Vagina (tissue), 2 donors: ENCODE measurements at places on chromosomes 6 and 20.
A peak's percentile ranks its signal among the peaks of the same experiment; 100 is the strongest.

DNA sequence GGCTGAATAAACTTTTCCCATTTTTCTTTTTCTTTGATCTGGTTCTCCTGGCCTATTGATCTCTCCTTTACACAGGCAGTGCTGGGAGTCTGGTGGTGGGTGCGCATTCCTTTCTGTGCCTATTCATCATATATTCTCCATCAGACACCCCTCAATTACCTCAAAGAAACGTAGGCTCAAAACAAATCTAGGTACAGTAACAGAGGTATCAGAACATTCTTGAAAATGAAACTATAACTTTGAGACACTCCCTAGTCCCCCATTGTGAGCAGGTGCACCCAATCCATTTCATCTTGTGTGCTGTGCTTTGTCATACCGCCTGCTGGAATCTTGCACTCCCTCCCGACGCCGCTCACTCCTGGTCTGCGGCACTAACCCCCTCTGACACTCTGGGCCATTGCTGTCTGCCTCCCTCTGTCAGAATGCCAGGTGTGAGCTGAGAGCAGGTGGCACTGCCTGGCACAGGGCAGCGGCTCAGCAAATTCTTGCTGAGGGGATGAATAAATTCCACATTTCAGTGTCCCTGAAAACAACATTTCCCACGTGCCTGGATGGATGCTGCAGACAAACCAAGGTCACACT, 303.4 kb upstream of the EXOC2 start:
- DNase-seq: no peak

DNA sequence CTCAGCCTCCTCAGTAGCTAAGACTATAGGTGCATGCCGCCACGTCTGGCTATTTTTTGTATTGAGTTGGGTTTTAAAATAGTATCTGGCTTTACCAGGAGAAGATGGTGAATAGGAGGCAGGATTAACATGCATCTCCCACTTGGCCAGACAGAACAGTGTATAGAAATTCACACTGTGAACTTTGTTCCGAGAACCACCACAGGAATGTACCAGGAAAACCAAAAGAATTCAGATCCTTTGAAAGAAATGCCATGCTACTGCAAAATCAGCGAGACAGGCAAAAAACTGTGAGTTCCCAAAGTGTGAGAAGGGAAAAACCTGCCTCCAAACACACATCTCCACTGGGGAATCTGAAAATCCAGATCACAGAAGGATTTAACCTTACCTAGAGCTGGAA, 327.6 kb downstream of the NKAIN2 start:
- DNase-seq: no peak

- no peak for DNase-seq
Observed at GRCh38 chr6:145245119-145245518, 490.2 kb downstream of the EPM2A start.

DNA sequence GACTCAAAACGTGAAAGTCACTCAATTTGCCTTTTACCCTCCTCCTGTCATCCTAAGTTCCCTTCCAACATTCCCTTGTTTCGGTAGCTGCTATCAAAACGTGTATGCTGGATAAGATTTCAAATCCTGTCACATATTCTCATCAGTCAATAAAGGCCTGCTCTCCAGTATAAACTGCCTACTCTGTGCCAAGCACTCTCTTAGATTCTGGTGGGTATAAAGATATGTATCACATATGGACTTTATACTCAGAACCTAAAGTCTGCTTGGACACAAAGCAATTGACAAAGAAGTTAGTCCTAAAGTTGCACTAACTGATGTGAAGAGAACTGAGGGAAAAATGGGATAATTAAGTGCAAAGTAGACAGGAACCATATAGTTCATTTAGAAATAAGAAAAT, 476.6 kb upstream of the MARCKS start:
- DNase-seq: no peak

DNA sequence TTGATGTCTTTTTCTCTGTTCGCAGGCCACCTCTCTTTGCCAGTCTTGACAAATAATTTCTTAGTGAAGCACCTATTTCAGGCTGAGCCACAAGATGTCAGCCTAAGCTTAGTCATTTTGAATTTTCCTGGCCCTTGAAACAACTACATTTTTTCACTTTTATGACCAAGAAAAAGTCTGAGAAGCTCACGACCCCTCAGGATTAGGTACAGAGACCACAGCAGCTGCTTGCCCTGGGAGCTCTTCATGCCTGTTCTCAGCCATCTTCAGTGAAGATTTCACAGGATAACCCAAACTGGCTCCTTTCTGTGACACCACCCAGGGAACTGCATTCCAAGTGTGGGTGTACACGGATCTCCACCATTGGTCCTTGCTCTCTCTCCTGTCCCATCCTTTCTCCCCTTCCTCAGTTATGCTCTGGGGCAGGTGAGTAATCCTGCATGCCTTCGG, 38.4 kb upstream of the SPTLC3 start:
- DNase-seq: no peak

DNA sequence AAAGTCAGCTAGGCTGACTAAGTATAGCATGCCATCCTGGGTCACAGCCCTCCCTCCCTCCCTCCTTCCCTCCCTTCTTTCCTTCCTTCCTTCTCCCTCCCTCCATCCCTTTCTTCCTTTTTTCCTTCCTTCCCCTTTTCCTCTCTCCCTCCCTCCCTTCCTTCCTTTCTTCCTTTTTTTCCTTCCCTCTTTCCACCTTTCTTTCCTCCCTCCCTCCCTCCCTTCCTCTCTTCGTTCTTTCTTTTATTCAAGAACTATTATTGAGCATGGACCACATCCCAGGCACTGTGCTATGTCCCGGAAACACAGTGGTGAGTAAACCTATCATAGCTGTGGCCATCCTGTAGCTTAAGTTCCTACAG, 106.2 kb upstream of the BACH2 start:
- DNase-seq: no peak

DNA sequence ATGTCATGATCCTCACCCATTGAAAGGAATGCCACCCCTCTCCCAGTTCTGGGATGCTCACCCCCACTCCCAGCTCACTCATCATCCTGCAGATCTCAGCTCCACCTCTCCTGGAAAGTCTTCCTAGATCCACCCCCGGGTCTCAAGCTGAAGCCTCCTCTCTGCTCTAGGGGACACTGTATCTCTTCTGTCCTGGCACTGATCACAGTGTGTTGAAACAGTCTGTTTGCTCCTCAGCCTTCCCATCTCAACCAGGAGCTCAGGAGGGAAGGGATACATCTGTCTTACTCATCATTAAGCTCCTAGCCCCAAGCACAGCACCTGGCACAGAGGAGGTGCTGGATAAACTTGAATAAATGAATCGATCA, 80.1 kb downstream of the MRPL14 start:
- no peak for DNase-seq

GRCh38 chr6:36033935-36034334, 6.3 kb downstream of the MAPK14 start:
- DNase-seq: no peak

DNA sequence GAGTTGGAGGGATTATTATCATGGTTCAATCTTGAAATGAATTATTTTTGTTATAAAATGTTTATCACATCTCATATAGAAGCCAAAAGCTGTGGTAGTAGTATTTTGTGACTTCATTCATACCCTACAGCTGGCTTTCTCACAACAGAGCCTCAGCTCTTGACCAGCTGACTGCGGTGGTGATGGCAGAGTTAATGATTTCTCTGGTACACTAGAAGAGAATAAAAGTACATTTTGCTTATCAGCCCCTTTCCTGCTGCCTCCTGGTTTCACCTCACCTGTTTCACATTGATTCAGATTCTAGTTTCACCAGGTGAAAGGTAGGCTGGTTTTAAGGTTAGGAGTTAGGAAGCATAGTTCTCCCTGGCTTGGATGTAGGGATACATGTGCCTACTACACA, 55.7 kb downstream of the AFG1L start:
- DNase-seq: no peak

DNA sequence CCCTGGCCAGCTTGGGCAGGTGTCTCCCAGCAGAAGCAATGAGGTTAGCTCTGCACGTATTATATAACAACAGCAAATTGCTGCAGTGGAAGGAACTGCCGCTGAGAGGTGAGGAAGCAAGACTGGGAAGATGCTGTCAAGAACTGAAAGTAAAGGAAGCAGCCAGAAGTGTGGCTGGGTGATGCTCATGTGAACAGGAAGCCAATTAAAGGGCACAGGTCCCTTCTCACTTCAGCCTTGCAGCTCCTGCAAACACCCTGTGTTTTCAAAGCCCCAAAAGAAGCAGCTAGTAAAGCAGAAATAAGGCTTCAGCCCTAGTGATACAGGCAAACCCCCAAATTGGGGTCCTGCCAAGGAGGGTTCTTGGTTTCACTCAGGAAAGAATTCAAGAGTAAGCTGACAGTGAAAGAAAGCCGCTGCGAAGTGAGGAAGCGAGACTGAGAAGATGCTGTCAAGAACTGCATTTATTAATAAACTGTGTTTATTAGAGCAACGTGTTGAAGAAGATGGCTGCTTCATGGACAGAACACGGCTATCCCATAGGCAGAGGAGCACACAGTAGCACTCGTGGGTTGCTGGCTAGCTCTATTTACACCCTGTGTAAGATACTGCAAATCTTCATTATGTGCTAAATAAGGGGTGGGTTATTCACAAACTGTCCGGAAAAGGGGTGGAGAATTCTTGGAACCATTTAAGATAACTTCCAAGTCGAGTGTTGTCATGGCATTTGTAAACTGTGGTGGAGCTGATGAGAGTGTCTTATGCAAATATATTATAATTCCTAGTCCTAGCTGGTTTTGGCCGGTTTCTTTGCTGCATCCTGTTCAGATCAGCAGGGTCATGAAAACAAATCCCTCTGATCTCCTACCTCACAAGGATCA, 152.2 kb downstream of the LINC00237 start:
- no peak for DNase-seq

GRCh38 chr6:87932361-87932760, 115.3 kb upstream of the SPACA1 start:
- DNase-seq: no peak

DNA sequence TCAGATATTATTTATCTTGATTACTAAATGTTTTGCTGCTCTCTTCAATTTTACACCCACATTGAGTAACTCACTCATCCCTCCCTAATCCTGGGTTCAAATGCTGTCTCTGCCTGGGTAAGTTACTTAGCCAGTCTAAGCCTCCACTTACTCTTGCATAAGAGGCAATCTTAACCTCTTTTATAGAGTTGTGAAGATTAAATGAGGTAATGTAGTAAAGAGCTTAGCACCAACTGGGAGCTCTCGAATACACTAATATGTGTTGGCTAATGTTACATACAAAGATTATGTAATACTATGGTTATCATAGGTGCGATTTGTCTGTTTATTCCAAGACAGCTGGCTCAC, 134.4 kb upstream of the STMND1 start:
- DNase-seq: no peak

DNA sequence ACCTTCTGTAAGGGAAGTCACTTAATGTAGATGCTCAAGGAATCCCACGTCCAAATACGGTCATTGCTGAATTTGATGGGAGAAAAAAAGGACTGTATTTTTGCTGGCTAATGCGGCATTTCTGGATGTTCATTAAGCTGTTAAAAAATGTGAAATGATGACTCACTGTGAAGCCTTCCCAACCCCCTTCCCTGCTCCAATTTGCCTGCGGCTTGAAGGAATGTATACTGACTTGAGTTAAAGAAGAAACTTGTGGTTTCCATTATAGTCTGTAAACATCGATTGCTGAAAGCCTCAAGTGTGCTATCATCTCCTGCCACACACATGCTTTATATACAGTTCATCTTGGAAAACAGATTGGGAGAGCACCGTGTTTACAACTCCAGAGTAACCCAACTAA, 249.1 kb upstream of the JAG1 start:
- DNase-seq: no peak

GRCh38 chr6:34459899-34460593, 5.8 kb upstream of the PACSIN1 start:
- DNase-seq: no peak

- no peak for DNase-seq
Observed at GRCh38 chr20:42083280-42083679, 465.1 kb upstream of the CHD6 start.

- no peak for DNase-seq
Observed at GRCh38 chr6:105207524-105208269, 27.9 kb upstream of the POPDC3 start.

DNA sequence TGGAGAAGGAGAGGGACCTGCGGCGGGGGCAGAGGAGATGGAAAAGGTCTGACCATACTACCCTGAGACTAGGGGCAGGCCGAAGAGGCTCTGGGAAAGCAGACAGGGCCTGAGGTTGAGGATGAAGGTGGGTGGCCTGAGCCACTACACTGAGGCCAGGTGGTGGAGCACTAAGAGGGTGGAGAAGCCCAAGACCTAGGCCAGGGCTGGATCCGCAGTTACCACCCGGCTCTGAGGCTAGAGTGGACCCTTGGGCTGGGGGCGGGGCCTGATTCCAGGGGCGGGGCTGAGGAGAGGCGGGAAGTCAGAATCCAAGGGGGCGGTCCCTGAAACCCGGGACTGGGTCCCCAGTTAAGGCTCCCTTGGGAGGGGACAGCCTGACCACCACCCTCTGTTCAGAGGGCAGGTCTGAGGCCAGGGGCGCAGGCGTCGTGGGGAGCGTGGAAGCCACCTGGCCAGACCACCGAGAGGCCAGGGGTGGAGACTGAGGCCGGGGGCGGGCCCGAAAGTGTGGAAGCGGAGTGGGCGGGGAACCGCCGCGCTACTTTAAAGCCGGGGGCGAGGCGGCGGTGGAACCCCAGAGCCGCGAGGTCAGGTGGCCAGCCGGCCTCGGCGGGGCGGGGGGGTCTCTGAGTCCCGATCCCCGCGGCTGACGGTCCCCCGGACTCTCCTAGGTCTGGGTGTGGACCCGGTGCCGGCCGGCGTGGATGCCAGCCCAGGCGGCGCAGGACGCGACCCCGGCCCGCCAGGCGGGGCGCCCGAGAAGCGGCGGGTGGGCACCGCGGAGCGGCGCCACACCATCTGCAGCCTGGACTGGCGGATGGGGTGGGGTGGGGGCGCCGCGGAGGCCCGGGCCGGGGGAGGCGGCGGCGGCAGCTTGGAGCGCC, 8.3 kb downstream of the CCM2L start:
- no peak for DNase-seq

- no peak for DNase-seq
Observed at GRCh38 chr6:149147195-149147594, 170.3 kb upstream of the TAB2 start.

DNA sequence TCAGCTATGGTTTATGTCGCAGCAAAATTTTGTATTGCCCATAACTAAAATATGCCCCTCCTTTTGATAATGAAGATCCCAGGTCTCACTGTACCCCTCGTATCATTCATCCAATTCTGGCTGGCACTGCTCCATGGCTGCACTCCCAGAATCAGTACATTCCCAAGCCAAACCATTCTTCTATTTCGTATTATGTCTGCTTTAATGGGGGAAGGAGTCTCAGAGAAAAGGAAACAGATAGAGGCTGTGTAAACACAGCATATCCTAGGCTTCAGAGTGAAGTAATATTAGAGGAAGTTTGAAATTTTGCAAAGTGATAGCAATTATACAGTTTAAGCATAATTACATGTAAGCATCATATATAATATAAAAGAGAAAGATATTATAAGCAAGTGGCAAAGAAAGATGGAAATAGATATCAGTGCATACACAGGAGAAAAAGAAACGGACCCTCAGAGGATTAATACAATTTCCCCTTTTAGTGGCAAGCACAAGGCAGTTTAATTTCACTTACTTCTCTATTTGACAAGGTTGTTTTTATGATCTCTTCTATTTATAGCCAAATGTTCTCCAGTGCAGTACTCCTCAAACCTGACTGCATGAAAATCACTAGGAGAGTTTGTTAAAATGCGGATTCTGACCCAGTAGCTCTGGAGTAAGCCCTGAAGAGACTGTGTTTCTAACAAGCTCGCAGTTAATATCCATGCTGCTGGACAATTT, 56.5 kb upstream of the TENT5A start:
- no peak for DNase-seq

GRCh38 chr6:147566244-147566898, 57.9 kb downstream of the SAMD5 start:
- no peak for DNase-seq

GRCh38 chr20:19252451-19253120, 40.1 kb downstream of the SLC24A3 start:
- peak; percentile 96 for DNase-seq
